ENCODE measurements at places on chromosomes 3 and 15. TPM values are rescaled to one million over a fixed set of nuclear protein-coding genes. Genes with fewer than 3 reads are reported as not detected.

Gene C3orf20
- polyA plus RNA-seq: 16.5 TPM

Gene SLC12A1
- 1.2 TPM for polyA plus RNA-seq

Gene EID1
- 84.1 TPM for polyA plus RNA-seq

Gene CPNE9
- polyA plus RNA-seq: 1.3 TPM

Gene CKMT1A
- polyA plus RNA-seq: 1.4 TPM

Gene ARMC8
- polyA plus RNA-seq: 39.5 TPM

Gene SEMA3F
- 7.5 TPM for polyA plus RNA-seq

Gene CDHR4
- polyA plus RNA-seq: 11.7 TPM

Gene TMOD2
- polyA plus RNA-seq: 6.4 TPM

Gene EFCAB12
- 16.0 TPM for polyA plus RNA-seq

Gene YEATS2
- polyA plus RNA-seq: 19.3 TPM

Gene MAPK6
- polyA plus RNA-seq: 57.6 TPM

Gene LRRC34
- 32.8 TPM for polyA plus RNA-seq

Gene ADAMTS9
- polyA plus RNA-seq: 5.9 TPM

Gene TIMP4
- polyA plus RNA-seq: 0.95 TPM

Measured in testis (tissue), 5 donors.